ENCODE measurements at places on chromosomes 1 and 21.

DNA sequence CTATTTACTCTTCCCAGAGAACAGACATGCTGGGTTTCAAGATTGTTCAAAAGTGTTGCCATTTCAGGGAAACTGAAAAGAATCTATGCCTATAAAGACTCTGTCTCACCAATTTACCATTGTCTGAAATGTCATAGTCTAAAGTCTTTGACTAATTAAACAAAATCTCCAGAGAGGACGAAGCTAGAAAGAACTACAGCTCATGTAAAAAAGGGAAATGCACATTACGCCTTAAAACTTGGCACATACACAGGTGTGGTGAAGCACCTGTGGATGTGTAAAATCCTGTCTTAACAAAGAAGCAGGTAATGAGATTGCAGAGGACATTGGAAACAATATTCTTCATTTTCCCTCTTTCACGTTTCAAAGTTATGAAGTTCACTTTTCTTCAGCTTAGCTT lies 130.6 kb downstream of the EIF4G3 start:
- DNase-seq = no peak

- no peak for DNase-seq
Observed at GRCh38 chr1:27864264-27864895, 8.0 kb upstream of the THEMIS2 start.

DNA sequence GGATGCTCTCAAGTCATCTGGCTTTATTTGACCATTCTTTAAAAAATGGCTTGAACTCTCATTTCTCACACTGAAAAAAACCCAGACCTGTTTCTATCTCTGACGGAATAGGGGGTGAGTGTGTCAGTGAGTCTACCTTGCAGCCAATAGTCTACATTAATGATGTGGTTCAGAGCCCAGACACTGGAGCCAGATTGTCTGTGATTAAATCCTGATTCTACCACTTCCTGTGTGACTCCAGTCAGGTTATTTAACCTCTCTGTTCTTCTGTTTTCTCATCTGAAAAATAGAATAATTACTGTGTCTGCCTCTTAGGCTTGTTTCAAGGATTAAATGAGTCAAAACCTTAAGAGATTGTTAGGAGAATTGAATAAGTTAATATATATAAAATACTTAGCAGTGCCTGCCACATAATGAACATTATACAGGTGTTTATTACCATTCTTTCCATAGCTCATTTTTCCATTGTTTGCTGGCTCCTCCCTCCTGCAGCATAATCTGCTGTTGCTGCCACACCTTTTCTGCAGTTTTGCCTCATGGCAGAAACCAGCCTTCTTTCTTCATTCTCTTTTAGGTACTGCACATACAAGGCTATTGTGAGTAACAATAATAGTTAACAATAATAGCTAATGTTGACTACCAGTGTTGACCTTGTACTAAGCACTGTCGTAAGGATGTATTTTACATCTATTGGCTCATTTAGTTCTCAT lies 157.6 kb upstream of the IVNS1ABP start:
- no peak for DNase-seq

- DNase-seq = peak; percentile 91
Observed at GRCh38 chr1:81800695-81801650, at the start of gene ADGRL2. ADGRL2 (plus strand) TSS chr1:81800934; CDS start chr1:81836985, 36,051 bp downstream.

DNA sequence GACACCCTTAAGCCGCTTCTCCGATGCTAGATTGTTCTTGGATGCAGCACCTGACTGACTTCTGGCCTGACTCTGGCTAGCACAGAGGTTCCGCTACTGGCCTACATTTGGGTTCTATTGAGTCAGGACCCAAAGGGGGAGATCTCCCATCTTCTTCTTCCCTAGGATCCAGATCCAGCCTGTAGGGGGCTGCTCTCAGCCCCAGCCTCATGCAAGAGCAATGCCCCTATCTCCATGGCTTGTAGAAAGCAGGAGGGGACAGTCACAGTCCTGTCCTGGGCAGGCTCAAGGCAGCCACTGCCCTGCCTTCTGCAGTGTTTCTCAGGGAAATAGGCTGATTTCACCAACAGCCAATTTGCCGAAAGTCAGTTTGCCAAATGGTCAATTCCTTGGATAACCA lies 6.3 kb upstream of the ADAR start:
- DNase-seq = no peak

GRCh38 chr1:34779526-34779925 lies 1.5 kb upstream of the GJB3 start:
- DNase-seq = no peak

DNA sequence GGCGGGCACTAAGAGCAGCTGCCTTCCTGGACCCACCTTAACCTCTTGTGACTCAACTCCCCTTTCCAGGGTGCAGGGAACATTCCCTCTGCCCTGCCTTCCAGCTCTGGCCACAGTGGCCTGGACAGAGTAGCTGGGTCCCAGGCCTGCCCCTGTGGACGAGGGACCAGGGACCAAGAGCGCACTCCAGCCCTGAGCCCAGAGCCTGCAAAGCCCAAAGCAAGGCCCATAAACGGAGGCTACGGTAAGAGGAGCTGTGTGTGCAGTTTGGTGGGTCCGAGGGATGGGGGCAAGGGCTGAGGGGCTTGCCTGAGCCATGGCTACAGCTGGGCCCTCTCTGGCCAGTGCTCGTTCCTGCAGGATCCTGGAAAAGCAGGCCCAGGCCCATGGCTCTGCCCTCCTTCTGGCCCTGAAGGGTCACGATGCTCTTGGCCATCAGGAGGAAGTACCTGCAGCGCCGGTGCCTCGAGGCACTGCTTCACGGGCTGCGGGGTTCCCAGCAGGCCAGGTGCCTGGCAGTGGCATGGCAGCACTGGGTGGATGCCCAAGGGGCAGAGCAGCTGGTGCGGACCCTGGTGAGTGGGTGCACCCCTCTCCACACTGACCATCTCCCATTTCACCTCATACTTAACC lies 17.8 kb downstream of the MTHFR start:
- DNase-seq = no peak

GRCh38 chr1:153985941-153986761 lies at the start of gene RAB13:
RAB13 (minus strand) TSS chr1:153986339; CDS start chr1:153986236, 103 bp downstream.
- peak; percentile 86 for DNase-seq

GRCh38 chr1:234136073-234136472 lies 231.6 kb downstream of the SLC35F3 start:
- DNase-seq = no peak

DNA sequence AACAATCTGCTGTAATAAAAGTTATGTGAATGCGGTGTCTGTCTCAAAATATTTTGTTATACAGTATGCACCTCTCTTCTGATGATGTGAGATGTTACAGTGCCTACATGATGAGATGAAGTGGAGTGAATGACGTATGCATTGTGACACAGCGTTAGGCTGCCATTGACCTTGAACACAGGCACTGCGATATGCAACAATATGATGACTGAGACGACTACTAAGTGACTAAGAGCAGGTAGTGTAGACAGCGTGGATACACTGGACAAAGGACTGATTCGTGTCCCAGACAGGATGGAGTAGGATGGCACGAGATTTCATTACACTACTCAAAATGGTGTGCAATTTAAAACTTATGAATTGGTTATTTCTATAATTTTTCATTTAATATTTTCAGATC lies 8.4 kb downstream of the SGIP1 start:
- no peak for DNase-seq

GRCh38 chr1:118136187-118136941 lies 48.7 kb downstream of the SPAG17 start:
- peak; percentile 73 for DNase-seq

- DNase-seq = peak; percentile 23
Observed at GRCh38 chr1:243890576-243890975, 40.5 kb upstream of the AKT3 start.

DNA sequence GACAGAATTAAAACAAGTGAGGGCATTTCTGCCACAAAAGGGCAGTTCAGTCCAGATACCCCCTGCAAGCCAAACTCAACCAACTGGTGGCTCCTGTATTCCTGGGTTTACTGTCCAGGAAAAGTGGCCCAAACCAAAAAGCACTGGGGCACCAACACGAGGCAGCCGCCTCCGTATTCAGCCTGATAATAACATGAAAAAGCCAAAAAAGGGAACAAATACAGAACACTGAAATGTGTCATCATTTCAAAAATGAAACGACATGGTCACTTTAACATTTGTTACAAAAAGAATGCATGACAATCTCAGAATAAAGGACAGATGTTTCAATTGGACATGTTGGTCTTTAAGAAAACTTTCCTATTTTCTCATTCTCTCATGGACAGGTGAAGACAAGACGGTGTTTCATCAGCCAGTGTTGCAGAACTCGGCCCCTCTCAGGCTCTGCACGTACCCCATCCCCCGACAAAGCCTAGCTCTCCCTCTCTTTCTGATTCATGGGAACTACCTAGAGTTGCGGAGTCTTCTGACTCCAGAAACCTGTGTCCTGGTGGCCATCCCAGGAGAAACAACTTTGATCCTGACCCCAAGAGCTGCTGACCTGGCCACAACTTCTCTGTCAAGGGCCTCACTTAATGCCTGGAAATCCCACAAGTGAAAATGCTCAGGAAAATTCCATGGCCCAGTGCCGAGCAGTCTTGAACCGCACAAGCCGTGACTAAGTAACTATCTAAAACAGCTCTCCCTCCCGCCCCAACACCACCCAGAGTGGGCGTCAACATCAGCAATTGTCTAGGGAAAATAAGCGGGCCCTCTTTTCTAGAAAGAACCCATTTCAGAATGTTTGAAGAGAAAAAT lies 27.1 kb downstream of the ZBTB17 start:
- DNase-seq = peak; percentile 95

GRCh38 chr1:59819566-59820438 lies 5.1 kb downstream of the HOOK1 start:
- no peak for DNase-seq

DNA sequence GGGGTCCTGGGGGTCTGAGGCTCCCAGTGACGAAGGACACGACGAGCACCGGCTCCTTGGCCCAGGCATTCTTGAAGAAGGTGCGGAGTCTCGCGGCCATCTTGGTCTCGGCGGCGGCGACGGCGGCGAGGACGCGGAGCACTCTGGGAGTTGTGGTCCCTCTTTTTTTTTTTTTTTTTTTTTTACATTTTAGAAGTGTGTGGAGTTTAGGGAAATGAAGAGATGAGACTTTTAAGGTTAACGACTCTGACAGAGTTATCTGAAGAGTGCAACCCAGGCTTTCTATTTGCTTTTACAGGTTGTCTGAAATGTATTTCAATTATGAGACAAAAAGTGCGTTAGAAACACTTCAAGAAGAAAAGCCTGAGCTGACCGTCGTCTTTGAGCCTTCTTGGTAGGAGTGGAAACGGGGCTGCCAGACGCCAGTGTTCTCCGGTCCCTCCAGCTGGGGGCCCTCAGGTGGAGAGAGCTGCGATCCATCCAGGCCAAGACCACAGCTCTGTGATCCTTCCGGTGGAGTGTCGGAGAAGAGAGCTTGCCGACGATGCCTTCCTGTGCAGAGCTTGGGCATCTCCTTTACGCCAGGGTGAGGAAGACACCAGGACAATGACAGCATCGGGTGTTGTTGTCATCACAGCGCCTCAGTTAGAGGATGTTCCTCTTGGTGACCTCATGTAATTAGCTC lies 9.7 kb downstream of the OR2B11 start:
- peak; percentile 32 for DNase-seq

GRCh38 chr1:196403803-196404690 lies 204.2 kb downstream of the KCNT2 start:
- no peak for DNase-seq

- peak; percentile 14 for DNase-seq
Observed at GRCh38 chr1:50750021-50750619, 209.9 kb downstream of the FAF1 start.

GRCh38 chr1:85406887-85407533 lies 57.9 kb downstream of the DDAH1 start:
- DNase-seq = peak; percentile 94

- DNase-seq = no peak
Observed at GRCh38 chr1:40898431-40898901, 36.3 kb upstream of the CITED4 start.

DNA sequence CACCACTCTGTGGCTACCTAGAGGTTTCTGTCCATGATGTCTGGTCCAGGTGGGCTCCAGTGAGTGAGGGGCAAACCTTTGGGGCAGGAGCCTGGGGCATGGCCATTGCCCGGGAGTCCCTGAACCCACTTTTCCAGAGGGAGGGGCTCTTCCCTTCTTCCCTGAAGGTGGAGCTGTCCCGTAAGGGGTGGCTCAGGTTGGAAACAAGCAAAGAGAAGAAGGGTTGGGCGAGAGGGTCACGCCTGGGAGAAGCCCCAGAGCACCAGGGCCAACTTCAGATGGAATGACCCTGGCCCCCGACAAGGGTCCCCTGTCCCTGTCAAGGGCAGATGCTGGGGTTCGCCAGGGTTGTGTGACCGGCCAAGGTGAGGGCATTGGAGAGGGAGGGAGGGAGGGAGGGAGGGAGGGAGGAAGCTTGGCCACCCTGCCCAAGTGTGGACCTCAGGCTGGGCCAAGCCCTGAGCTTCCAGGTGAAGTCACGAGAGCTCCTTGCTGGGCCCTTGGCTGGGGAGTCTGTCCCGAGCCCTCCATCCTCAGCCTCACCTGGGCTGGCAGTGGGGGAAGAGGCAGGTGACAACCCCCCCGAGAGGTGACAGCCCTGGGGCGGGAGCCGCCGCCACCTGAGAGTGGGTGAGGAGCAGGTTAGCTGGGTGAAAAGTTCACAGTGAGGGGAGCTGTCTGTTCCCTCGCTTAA lies 69.6 kb downstream of the DHRS3 start:
- DNase-seq = no peak

Data from stromal cell of bone marrow (primary cell).